ENCODE measurements at places on chromosomes 12 and 14.

- no peak for DNase-seq
Observed at GRCh38 chr12:19946550-19946949, 421.8 kb upstream of the PDE3A start.

DNA sequence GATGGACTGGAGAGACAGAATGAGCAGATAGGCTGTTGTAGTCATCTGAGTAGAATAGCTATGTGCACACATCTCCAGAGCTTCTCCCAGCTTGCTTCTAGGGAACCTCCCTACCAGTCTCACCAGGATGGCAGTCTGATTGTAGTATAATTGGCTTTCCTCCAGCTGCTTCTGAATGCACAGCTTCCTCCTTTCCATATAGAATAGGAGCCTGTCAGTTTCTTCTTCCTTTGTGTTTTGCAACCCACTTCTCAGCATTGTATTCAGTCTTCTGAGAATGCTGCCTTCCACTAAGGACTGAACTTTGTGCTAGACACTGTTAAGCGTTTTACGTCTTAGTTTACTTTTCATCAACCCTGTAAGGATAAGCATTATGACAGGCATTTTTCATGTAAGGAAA is 2.2 kb upstream of the CSAD start:
- no peak for DNase-seq

- no peak for DNase-seq
Observed at GRCh38 chr12:83514372-83514771, 827.7 kb downstream of the TMTC2 start.

DNA sequence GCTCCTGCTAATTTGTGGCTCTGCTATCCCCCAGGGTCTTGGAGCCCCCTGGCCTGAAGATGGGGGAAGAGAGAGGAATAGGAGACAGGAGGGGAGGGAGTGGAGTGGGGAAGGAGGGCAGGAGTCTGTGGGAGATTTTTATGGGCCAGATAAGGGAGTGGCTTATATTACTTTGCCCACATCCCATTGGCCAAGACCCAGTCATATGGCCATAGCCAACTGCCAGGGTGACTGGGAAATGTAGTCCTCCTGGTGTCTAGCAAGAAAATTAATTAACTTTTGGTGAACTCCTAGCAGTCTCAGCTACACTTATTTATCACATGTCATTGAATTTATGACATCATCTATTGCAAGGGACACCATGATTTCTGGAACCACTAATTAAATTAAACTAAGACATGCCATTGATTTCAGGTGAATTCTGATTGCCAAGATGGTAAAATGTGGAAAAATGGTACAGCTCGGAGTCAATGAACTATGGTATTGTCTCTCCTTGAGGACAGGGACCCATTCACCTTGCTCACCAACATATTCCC is 50.3 kb downstream of the ESRRB start:
- no peak for DNase-seq

- no peak for DNase-seq
Observed at GRCh38 chr14:21796916-21797315, 123.3 kb upstream of the OR4E1 start.

- DNase-seq: peak; percentile 64
Observed at GRCh38 chr12:52495389-52495788, 2.3 kb upstream of the KRT6A start.

- no peak for DNase-seq
Observed at GRCh38 chr12:57740656-57741412, 2.3 kb upstream of the AGAP2 start.

DNA sequence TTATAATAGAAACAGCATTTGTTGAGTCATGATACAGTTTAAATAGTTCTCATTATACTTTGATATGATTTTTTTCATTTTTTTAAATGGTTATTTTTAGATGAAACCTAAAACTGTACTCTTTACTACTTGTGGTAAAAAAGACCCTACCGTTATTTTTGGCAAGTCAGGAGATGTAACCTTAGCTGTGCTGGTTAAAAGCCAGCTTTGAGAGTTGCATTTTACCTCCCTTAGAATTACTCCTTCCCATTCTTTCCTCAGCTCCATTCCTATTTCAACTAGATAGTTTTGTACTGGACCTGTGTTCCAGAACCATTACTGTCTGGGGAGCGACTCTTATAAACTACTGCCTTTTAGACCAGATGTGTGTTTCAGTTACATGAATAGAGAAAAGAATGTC is 92.0 kb downstream of the RAD51B start:
- DNase-seq: no peak

Data from NCI-H510A (cell line).